ENCODE measurements at places on chromosomes 2 and 18.

DNA sequence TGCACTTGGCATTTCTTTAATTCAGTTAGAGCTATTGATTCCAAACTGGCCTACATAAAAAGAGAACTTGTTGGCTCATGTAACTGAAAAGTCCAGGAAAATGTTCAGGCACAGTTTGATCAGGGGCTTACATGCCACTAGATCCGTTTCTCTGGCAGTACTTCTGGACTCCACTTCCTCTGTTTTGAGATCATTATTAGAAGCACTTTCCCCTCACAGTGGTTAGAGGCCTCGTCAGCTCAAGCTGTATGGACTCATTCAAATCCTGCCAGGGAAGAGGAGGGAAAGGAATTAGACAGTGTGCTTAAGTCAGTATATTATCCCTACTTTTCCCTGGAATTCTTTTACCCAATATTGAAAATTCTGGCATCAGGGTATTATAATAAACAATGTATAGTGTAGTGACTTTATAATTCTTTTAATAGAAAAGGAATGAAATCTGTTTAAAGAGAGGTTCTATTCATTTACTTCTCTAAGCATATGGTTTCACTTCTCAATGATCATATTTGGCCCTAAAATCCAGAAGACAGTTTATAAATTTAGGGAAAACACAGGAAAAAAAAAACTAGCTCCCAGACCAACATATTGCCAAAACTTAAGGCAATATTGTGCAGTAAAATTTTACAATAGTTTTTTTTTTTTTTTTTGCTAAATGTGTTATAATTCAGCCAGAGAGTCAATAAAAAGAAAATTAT lies 92.0 kb downstream of the ARMC9 start:
- no peak for DNase-seq

GRCh38 chr18:23918395-23919032 lies 96.0 kb upstream of the TTC39C start:
- DNase-seq = peak; percentile 32

DNA sequence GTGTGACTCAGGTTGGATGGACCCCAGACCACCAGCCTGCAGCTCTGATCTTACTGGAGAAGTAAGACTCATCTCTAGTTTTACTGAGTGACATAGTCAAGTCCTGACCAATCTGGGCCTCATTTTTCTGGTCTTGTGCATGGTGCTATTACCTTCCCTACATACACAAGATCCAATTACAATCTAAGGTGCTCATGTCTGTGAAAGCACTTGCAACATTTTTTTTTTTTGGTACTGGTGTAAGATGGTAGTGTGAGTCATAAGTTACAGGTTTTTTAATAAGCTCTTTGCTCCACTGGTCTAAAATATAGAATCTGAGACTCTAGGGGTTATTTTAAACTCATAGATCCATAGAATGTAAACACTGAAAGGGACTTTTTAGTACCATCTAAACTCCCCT lies 117.3 kb upstream of the EFEMP1 start:
- DNase-seq = no peak

GRCh38 chr2:119838179-119838578 lies 78.5 kb downstream of the PTPN4 start:
- no peak for DNase-seq

DNA sequence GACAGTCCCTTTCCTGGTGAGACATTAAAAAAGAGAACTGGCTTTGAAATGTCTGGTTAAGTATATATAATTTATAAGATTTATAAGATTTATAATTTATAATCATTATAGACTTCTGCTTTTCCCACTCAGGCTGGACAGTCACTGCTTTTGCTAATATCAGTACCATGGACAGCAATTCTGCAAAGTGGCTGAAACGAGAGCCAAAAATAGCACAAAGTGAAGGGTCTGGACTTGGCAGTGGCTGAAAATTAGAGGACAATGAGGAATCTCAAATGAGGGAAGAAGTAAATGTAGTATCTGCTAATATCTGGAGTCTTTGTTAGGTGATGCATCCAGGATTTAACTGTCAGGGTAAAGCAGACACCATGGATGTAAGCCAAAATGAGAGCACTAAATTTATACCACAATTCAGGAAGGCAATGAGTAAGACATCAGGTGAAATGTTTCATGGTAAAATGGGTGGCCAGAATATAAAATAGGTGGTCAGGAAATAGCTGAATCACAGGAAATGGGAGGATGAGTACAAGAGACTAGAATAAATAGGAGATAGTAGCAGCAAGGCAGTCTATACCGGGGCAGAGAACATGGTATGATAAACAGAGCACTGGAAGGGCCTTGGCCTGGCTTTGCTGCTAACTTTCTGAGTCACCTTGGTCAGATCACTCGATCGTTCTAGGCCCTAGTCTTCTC lies 39.6 kb upstream of the BOD1L2 start:
- DNase-seq = peak; percentile 14

DNA sequence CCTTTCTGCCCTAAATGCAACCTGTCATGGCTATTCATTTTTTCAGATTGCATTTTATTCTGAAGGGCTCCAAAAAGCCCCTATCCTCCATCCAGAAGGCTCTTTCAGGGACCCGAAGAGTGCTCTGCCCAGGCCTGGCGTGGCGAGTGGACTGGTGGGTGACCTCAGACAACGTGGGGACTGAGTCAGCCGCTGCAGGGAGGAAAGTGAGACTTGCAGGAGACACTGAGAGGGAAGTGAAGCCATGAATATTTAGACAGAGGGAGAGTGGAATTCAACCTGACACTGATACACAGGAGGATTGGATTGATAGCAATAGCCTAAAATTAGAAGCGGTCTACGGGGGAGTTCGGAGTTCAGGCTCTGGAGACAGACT lies 63.6 kb upstream of the SIX2 start:
- no peak for DNase-seq

All from amniotic stem cell (primary cell).